ENCODE measurements at places on chromosomes 16 and 17. TPM values are rescaled to one million over a fixed set of nuclear protein-coding genes. Genes with fewer than 3 reads are reported as not detected.
A peak's percentile ranks its signal among the peaks of the same experiment; 100 is the strongest.

SP2 gene
- total RNA-seq = 27.6 TPM

TP53TG3F gene
- not detected for total RNA-seq

MYOCD gene
- total RNA-seq = not detected

AGRP gene
- not detected for total RNA-seq

DNA sequence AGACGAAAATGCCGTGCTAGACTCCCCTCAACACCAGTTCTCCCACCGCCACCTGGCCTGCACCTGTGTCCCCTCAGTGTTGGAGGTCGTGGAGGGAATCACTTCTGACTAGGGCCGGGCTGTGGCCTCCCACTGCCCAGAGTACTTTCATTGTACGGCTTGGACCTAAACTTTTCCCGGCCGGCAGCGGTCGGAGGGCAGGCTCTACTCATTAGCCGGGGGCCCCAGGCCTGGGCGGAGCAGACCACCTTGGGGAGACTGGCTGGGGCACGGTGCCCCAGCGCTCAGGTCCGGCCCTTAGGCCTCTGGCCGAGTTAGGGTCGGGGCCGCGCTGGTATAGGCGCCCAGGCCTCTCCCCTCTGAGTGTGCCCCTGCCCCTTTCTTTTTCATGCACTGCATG lies 639 bp downstream of the CLDN6 start:
- H3K27me3 ChIP-seq = peaks cover 17% of the 10 kb centered on the region
- no peak overlapping the region for H3K27ac ChIP-seq
- no peak overlapping the region for H3K4me3 ChIP-seq
- H3K36me3 ChIP-seq = no peaks in the 10 kb centered on the region

- H3K4me3 ChIP-seq = no peak overlapping the region
- H3K36me3 ChIP-seq = no peaks in the 10 kb centered on the region
- DNase-seq = no peak
- H3K27ac ChIP-seq = no peak overlapping the region
- peaks cover 14% of the 10 kb centered on the region for H3K4me1 ChIP-seq
These were observed 36.4 kb downstream of the MAP2K6 start for GRCh38 chr17:69450918-69451317.

DNA sequence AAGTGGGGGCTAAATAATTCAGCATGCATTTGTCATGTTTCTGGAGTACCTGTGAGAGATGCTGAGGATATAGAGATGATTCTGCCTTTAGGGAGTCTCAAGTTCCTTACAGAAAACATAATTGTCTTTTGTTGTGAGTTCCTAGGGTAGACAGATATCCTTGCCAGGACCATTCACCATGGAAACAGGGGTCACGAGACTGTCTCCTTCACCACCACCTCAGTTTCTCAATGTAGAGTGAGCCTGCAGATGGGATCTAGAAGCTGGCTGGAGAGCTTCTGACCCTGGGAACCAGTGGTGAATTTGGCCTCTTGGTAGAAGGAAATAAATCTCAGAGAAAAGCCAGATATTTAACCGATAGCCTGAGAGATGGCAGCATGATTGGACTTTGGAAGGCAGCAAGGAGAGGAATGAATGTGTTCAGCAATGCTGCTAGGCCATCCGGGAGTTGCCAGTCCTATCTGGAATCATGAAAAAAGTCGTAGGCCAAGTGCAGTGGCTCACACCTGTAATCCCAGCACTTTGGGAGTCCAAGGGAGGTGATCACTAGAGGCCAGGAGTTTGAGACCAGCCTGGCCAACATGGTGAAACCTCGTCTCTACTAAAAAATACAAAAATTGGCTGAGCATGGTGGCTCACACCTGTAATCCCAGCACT lies 7.4 kb upstream of the HDAC5 start:
- peak overlapping the region; percentile 15 for H3K4me3 ChIP-seq
- H3K27me3 ChIP-seq = no peaks in the 10 kb centered on the region
- H3K4me1 ChIP-seq = peaks cover 14% of the 10 kb centered on the region
- no peak overlapping the region for H3K27ac ChIP-seq
- no peaks in the 10 kb centered on the region for H3K36me3 ChIP-seq

- H3K4me1 ChIP-seq = no peaks in the 10 kb centered on the region
- no peaks in the 10 kb centered on the region for H3K36me3 ChIP-seq
- DNase-seq = no peak
- H3K27me3 ChIP-seq = peaks cover 19% of the 10 kb centered on the region
- H3K27ac ChIP-seq = no peak overlapping the region
- H3K4me3 ChIP-seq = no peak overlapping the region
These were observed 203.3 kb upstream of the HS3ST4 start for GRCh38 chr16:25488435-25488834.

DNA sequence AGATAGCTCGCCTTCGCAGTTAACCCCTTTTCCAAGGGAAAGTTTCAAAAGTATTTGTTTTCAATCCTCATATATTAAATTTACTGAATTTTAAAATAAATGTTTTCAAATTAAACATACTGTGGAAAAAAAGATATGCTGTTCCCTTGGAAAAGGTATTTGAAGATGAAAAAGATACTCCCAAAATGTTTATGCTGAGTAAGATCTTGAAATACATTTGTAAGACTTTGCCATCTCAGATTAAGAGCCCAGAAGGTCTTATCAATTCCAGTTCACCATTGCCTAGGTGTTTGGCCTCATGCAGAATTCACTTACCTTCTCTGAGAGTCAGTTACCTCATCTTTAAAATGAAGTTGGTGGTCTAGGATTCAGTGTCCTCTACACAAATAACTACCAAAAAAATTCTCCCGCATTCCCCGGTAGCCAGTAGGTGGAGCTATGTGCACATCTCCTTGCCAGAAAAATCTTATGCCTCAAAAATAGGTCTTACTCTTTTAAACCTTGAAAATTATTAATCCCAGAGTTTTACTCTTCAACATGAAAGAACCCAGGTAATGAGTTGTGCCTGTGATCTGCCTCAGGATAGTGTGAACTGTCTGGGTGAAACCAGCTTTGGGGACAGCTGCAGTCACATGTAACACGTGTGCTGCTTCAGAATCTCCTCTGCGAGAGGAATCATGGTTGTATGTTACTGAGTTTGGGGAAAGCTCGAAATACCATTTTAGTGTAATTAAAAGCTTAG lies 178.3 kb downstream of the MRTFB start:
- H3K4me1 ChIP-seq = peaks cover 16% of the 10 kb centered on the region
- H3K27me3 ChIP-seq = no peaks in the 10 kb centered on the region
- peak overlapping the region; percentile 86 for H3K27ac ChIP-seq

DNA sequence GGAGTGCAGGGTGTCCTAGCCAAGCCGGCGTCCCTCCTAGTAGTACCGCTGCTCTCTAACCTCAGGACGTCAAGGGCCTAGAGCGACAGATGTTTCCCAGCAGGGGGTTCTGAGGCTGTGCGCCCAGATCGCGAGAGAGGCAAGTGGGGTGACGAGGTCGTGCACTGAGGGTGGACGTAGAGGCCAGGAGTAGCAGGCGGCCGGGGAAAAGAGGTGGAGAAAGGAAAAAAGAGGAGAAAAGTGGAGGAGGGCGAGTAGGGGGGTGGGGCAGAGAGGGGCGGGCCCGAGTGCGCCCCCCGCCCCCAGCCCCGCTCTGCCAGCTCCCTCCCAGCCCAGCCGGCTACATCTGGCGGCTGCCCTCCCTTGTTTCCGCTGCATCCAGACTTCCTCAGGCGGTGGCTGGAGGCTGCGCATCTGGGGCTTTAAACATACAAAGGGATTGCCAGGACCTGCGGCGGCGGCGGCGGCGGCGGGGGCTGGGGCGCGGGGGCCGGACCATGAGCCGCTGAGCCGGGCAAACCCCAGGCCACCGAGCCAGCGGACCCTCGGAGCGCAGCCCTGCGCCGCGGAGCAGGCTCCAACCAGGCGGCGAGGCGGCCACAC lies at the start of gene MMP2:
Gene MMP2, plus strand, starts transcription at position 372 of the 603 bp plus-strand sequence. CDS start 282 bp downstream, outside the sequence.
- no peak within 1 kb of the TSS for H3K4me3 ChIP-seq
- DNase-seq = no peak
- no peak within 1 kb of the TSS for H3K27ac ChIP-seq
- H3K4me1 ChIP-seq = no peaks in the 10 kb centered on the region

GRCh38 chr16:74296104-74296431 lies 546 bp upstream of the PSMD7 start:
- peak overlapping the region; percentile 98 for H3K27ac ChIP-seq
- H3K4me3 ChIP-seq = peak overlapping the region; percentile 84
- H3K36me3 ChIP-seq = peaks cover 28% of the 10 kb centered on the region
- no peak for DNase-seq

DNA sequence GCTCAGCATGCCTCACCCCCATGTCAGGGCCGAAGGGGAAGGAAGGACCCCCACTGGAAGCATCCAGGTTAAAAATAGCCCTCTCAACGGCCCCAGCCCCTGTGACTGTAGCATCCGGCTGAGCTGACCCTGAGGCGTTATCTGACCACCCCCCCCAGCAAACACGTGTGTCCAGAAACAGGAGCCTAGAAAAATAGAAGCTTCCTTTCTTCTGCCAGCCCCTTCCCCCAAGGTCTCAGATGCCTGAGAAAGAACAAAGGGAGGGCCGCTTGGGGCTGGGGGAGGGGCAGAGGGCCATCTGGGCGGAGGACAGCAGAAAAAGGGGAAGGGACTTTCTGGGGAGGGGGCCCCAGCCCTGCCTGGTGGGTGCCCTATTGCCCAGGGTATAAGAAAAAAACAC lies 55.8 kb downstream of the ACTG1 start:
- H3K4me3 ChIP-seq = no peak overlapping the region
- DNase-seq = no peak
- H3K4me1 ChIP-seq = no peaks in the 10 kb centered on the region
- no peaks in the 10 kb centered on the region for H3K27me3 ChIP-seq

DNA sequence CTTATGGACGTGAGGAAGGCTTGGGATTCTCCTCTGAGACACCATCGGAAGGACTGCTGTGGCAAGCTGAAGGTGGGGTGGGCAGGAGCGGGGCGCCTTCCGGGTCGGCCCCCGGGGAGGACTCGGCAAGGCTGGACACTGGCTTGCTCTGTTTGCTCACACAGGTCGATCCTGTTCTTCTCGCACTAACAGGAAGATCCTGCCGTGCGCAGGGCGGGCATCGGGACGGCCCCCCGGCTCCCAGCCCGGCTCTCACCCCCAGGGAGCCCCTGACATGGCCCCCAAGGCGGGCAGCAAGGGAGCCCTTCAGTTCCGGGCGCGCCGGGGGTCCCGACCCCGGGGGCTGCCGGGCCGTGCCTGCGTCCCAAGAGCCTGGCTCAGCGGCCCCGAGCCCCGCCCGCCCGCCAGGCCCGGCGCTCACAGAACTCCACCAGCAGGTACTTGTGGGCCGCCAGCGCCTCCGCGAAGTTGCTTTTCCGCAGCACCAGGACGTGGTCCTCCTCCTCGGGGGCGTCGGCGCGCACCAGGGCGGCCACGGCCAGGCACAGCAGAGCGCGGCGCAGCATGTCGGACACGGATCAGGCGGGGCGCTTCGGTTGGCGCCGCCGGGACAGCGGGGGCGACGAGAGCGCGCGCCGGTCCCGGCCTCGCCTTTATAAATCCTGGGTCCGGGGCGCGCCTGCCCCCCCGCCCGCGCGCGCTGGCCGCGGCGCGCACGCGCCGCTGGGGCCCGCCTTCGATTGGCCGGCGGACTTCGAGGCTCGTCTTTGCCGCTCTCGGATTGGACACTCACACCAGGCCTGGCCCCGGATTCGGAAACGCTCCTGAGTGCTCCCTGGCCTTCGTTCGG lies at the start of gene P4HB:
Gene P4HB, minus strand, starts transcription at position 630 of the 850 bp plus-strand sequence. Its CDS starts 64 bp downstream, at position 566.
- DNase-seq = peak; percentile 22

DNA sequence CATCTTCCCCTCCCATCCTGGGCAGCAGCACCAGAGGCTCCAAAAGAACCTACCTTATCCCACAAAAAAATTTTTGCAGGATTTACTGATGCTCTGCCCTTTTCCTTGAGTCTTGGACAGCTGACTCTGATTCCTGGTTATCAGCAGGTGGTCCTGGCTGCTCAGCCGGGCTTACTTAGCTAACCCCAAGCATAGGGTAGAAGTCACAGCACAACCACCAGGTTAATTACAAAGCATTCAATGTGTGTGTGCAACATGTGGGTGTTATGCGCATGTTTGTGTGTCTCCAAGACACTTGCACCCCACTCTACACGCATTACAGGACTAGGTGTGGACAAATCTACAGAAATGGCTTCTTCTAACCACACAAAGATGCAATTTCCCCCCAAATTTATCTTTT lies 36.3 kb downstream of the PECAM1 start:
- peaks cover 2% of the 10 kb centered on the region for H3K36me3 ChIP-seq
- H3K4me1 ChIP-seq = peaks cover 45% of the 10 kb centered on the region
- no peak overlapping the region for H3K4me3 ChIP-seq

GRCh38 chr17:28033972-28034714 lies 8.3 kb upstream of the NLK start:
- H3K4me3 ChIP-seq = no peak overlapping the region
- H3K36me3 ChIP-seq = no peaks in the 10 kb centered on the region
- no peak overlapping the region for H3K27ac ChIP-seq
- H3K4me1 ChIP-seq = peaks cover 3% of the 10 kb centered on the region
- H3K27me3 ChIP-seq = no peaks in the 10 kb centered on the region
- DNase-seq = no peak

DNA sequence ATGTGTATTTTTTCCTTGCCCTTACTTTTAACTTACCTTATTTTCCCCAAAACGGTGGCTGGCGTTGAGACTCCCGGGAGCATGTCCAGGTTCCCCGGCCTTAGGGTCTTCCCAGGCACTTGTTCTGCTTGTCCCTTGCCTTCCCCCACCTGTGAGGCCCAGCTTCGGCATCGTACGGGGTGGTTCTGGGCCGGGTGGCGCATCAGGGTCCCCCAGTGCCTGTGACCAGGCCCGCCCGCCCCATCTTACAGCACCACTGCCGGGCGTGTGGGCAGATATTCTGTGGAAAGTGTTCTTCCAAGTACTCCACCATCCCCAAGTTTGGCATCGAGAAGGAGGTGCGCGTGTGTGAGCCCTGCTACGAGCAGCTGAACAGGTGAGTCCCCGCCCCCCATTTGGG lies 7.4 kb downstream of the HGS start:
- H3K27ac ChIP-seq = no peak overlapping the region
- no peak overlapping the region for H3K4me3 ChIP-seq
- peaks cover 7% of the 10 kb centered on the region for H3K4me1 ChIP-seq
- DNase-seq = no peak
- H3K27me3 ChIP-seq = no peaks in the 10 kb centered on the region
- H3K36me3 ChIP-seq = peaks cover 2% of the 10 kb centered on the region

- peak overlapping the region; percentile 94 for H3K4me3 ChIP-seq
- no peak overlapping the region for H3K27ac ChIP-seq
- no peak for DNase-seq
- peaks cover 31% of the 10 kb centered on the region for H3K36me3 ChIP-seq
These were observed 3.3 kb downstream of the CDK5R1 start for GRCh38 chr17:32490101-32490482.

DNA sequence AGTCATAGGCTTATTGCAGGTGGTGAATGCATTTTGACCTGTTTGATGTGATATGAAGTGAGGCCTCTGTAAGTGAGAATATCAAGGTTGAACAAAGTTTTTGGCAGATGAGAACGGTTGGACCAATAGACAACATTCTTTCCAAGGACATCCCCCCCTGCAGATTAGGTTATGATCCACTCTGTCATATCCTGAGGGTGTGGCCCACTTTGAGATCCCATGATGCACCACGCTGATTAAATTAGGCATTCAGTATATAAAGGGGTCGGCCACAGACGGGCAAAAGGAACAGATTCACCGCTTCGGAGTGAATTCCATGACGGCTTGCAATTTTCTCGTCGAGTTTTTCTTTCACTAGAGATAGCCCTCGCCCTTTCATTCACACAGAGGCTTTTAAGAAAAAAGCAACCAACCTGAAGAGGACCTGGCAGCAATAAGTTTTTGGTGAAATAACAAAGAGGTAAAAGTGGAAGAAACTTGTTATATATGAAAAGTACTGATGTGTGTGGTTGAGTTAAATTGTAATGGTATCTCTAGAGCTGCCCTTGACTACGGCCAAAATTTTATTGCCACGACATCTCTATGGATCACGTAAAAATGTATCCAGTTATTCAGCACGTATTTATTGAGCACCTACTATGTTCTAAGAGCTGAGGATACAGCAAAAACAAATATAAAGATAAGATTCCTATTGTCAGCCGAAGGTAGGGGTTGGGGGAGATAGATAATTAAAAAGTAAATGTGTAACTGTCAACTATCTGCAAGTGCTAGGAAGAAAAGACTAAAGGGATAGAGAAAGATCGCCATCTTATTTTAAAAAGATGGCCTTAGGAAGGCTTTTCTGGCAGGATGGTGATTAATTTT lies 1.7 kb upstream of the RBBP6 start:
- no peaks in the 10 kb centered on the region for H3K27me3 ChIP-seq
- H3K4me3 ChIP-seq = peak overlapping the region; percentile 33
- peak overlapping the region; percentile 86 for H3K27ac ChIP-seq
- peaks cover 27% of the 10 kb centered on the region for H3K36me3 ChIP-seq
